Hematopoietic multipotent progenitor cell treated with erythropoietin and hydrocortisone succinate and interleukin-3 and kit ligand, for 8 days (in vitro differentiated cells): ENCODE measurements at places on chromosomes 7 and 10.

DNA sequence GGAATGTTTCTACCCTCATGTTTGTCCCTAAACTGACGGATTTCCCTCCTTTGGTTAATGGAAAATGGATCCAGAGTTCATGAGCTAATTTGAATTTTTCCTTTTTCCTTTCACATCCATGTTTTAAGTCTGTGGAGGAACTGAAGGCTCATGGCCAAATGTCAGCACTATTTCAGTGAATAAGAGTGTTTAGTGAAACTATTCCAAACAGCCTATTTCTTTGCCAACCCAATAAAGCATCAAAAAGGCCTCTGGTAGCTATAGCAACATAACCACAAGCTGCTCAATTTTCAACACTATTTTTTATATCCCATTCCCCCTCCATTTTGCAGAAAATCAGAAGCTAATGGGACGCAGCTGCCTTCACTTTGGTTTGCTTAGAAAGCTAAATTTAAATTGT, 1454.1 kb downstream of the GATA3 start:
- DNase-seq: no peak

GRCh38 chr7:11193888-11194287, 220.2 kb downstream of the PHF14 start:
- no peak for DNase-seq

- DNase-seq: no peak
Observed at GRCh38 chr10:49734676-49735075, 27.4 kb downstream of the OGDHL start.

GRCh38 chr7:120990468-120991118, 2.1 kb downstream of the CPED1 start:
- peak; percentile 51 for DNase-seq

DNA sequence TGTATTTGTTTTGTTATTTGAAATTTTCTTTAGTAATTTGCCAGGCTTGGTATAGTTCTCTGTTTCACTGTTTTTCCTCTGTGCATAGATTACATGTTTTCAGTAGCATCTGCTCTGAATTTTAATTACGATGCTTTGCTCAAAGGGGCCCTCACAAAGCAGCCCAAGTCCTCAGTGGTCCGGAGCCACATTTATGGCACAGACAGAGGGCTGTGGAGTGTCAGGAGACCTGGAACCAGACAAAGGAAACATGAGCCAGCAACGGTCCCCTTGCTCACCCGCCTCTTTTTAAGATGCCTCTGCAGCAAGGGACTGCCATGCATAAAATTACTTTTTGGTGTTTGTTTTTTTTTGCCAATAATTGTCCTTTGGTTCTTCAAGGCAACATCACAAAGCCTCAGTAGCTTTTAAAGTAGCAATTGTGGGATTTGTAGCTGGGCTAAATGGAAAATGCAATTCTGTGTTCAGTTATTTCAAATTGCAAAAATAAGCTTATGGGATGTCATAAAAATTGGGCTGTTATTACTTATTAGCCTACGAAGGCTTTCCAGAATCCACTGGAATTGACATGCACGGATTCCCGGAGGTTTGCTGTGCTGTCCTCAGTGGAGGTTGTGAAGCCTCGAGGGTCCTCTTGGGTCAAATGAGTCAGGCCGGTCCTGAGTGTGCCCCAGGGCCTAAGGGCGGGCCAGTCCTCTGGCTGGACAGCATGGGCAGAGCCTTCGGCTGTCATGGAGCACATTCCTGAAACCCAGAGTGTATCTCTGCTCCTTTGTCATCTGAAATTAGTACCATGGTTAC, 422.8 kb downstream of the GLRX3 start:
- DNase-seq: no peak

DNA sequence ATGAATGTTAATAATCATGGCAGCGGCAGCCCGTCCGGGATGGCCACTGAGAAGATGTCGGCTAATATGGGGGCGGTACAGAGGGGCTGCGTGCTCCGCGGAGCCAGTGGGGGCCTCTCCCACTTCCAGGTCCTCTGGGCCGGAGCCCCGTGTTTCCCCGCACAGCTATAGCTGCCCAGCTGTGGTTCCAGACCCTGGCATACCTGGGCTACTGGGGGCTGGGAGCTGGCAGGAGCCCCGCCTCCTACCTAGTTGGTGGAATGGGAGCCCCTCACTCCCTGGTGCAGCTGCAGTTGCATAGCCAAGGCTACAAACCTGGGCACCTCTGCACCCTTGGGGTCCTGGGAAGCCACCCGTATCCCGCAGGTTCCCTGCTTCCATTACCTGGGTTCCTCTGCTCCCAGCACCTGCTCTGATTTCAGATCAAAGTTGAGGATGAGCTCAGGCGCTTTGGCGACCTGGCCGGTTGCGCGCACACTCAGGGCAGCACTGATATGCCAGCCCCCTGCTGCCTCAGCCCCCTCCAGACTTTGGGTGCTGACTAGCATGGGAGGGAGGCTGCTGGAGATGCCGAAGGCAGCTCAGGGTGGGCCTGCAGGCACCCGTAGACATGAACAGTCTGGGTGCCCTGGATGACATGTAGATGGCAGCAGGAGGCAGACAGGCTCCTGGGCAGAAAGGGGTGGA, 236.5 kb upstream of the SEMA3D start:
- DNase-seq: no peak

DNA sequence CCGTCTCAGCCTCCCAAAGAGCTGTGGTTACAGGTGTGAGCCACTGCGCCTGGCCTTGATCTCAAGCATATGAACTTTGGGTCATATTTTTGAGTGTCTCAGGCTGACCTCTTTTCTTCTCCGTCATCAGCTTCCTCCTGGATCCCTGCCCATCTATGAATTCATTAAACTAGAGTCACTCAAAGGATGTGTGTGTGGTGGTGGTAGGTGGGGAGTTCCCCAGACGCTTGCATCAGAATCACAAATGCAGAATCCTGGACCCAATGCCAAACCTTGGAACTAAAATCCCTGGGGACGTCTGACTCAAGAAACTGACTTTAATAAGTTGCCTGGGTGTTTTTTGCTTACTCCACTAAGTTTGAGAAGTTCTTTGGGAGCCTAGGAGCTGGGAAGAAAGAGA, 6.7 kb upstream of the CREB5 start:
- no peak for DNase-seq

- DNase-seq: no peak
Observed at GRCh38 chr7:41280491-41280890, 422.4 kb downstream of the INHBA start.

GRCh38 chr7:25186436-25186835, 41.9 kb downstream of the NPVF start:
- no peak for DNase-seq

DNA sequence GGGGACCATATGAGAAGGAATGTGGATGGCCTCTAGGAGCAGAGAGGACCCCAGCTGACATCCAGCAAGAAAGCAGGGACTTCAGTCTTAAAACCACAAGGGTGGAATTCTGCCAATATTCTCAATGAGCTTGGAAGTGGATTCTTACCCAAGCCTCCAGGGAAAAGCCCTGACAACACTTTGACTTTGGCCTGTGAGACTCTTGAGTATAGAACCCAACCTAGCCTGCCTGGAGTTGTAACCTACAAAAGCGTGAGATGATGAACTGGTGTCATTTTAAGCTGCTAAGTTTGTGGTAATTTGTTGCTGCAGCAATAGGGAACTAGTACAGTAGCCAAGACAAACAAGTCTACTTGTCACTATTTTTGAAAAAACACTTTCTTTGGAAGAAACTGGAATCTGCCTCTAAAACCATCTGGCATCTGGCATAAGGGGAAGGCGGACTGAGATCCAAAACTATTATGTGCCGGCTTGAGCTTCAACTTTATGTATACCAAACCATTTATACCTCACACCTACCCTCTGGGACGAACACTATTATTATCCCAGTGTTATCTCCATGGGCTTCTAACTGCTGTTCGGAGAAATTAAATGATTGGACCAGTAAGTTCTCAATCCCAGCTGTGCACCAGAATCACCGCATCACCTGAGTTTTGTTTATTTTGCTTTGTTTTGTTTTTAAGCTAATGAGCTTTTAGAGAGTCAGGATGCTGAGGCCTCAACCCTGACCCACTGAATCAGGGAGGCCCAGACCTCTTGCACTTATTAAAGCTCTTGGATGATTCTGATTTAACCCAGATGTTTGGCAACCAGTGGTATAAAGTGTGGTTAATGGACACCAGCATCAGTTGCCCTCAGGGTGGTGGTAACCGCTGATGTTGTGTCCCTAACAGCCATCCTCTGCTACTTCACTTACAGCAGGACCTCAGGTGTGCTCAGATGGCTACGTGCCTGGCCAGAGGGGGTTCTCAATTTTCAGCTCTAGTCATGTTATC, 83.0 kb downstream of the C1GALT1 start:
- no peak for DNase-seq

DNA sequence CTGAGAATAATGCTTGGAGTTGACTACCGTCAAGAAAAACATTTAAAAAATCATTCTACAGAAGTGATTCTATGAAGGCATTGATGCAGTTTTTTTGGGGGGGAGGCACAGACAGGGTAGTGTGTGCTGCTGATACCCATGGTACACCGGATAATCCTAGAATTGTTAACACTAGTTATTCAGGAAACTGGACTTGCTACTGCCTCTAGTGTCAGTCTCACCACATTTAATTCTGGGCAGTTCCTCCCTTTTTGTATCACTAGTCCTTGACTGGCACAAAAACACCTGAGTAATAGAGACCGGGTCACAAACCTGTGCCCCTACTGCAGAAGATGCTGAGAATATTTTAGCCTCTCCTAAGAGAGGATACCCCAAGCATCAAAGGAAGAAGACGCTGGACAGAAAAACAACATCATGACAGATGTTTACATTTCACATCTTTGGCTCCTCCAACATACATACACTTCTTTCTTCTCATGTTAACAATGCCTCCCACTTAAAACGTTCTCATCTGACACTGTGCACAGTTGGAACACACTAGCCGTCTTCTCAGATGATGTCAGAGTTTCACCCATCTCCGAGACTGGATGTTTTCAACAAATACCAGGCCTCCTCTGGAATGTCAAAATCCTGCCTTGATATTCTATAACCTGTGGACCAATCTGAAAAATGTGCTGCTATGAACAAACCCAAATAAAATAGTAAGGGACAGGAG, 13.1 kb upstream of the TCAF1 start:
- no peak for DNase-seq

DNA sequence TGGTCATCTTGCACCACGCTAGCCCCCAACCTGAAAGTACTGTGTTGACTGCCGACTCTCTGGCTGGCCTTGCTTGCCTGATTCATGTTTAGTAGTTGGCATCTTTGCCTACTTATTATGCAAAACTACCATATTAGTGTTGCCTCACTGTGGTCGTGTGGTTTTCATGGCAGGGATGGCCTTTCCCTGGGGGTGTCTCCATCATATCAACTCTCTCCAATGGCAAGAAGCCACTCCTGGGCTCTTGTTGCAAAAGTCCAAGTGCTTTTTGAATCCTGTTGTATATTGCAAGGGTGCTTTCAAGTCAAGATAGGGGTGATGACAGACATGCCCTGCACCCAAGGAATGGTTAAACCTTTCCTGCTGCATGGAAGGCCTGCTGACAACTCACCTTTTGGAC, 39.4 kb downstream of the ABLIM1 start:
- DNase-seq: no peak

DNA sequence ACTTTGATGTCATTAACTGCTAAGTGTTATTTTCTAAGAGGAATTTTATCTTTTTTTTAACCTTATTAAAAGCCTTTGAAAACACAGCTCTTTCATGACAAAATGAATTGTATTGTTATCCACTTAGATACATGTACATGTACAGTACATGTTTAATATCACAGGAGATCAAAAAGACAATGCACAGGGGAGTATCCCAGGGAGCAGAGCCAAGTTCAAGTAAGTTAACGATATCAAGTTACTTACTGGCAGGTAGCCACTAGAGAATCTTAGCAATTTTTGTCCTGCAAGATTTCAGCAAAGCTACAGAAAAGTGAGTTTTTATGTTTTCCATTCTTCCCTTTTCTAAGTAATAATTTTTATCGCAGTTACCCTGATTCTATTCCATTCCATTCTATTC, 33.9 kb upstream of the ARL4A start:
- DNase-seq: no peak

DNA sequence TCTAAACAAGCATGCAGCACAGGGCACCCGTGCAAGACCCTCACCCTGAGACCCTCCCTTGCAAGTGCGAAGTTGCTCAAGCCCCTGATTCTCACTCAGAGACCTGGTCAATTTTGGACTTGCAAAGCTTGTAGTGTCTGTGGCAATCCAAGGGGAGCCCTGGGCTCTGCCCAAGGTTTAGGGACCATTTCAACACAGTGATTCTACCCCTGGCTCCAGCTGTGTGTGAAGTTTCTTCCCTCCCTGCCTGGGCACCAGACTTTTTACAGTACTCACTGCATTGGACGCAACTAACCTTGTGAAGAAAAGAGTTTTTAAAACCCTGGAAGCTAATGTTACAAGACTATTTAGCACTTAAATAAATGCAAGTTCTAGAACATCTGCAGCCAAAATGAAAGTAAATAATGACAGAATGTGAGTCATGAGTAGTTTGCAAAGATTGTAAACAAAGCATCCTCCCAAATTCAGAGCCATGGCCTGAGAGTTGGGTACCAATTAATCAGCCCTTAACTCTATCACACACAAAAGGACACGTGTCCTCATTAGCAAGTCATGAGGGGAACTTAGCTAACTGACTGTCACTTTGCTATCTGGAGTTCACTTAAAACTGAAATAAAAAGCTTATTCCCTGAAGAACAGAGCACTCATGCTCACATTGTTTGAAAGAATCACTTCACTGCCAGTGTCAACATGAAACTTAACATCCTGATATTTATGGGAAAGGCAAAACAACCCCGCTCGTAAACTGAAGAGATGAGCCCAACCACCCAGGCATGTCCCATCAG, 48.1 kb downstream of the RGS10 start:
- DNase-seq: no peak
